ENCODE measurements at places on chromosomes 11 and 22.

- no peak for DNase-seq
Observed at GRCh38 chr11:133832991-133833897, 12.1 kb downstream of the SPATA19 start.

GRCh38 chr11:96257972-96258934 is 84.7 kb downstream of the MAML2 start:
- DNase-seq: peak; percentile 38

GRCh38 chr11:103497268-103497667 is 388.0 kb downstream of the DYNC2H1 start:
- no peak for DNase-seq

DNA sequence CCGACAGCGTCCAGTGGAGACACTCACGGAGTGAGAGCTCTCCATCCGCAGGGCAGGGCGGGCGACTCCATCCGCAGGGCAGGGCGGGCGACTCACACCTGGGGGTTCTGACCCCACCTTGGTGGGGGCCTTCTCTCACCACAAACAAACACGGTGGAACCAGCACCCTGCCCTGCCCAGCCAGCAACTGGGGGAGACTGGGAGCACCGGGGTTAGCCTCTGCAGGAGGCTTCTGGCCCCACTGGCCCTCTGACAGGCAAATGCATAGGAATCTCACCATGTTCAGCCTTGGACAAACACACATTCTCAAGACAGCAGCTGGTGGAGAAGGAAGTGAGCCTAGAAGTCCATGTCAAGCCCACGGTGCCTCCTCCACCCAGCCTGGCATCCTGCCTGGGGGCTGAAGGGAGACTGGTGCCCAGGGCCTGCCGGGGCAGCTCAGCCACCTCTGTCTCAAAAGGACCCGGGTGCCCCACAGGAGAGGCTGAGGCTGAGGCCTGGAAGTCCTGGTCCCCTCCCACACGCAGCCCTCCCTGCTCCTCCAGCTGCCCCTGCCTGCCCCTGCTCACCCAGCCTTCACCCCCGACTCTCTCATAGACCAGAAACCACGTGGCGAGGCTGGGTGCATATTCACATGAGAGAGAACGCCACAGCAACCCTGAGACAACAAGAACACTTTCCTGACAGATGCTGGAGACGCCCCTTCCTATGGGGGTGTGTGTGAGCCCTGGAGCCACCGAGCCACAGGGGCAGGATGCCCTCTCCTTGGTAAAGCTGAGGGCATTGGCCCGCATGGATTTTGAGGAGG is 98.4 kb upstream of the B3GAT1 start:
- no peak for DNase-seq

- DNase-seq: no peak
Observed at GRCh38 chr11:96875712-96876111, 485.9 kb downstream of the JRKL start.

DNA sequence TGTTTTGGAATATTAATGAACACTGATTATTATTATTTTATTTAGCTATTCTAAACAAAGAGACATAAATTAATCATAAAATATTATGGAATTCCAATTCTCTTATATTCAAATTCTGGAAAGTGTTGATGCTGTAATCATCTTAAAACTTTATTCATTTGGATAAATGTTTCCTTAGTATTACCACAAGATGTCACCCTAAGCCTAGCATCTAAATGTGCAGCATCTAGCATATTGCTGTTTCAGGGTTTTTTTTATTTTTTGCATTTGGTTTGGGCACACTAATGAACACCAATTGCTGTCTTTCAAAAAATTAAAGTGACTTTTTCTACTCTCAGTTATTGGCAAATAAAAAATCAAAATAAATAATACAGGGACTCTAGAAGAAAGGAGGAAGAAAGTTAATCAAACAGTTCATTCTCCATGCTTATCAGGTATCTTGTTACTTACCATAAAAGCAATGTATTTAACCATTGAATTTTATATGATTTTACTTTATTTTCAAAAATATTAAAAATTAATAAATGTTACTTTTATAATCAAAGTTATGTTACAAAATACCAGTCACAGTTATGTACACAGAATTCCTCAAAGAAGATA is 31.8 kb downstream of the DLG2 start:
- peak; percentile 63 for DNase-seq

DNA sequence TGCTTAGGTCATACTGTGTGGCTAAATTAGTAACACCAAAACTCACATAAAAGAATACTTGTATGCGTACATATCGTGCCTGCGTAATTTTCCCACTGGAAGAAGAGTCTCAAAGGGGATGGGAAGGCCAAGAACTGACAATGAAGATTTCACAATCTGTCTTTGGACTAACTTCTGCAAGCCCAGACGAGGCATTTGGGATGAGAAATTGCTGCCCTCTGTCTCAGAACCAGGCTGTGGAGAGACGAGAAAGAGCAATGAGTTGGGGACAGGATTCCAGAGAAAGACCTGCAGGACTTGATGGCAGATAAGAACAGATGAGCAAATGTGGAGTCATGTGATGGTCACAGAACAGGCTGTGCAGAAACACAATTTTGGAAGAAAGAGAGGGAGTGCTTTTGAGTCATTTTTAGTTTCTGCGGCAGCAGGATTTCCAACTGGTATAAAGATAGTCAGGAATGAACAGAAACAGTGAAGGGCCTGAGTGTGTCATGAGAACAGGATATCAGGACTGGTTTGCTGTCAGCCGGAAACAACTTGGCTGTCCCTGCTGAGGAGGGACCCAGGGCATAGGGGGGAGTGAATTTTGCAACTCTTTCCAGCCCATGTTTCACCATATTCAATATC is 82.7 kb upstream of the CTSC start:
- peak; percentile 87 for DNase-seq

GRCh38 chr22:25363474-25363873 is 144.0 kb downstream of the CRYBB2 start:
- DNase-seq: no peak

- no peak for DNase-seq
Observed at GRCh38 chr22:38300946-38301345, 16.3 kb downstream of the CSNK1E start.

DNA sequence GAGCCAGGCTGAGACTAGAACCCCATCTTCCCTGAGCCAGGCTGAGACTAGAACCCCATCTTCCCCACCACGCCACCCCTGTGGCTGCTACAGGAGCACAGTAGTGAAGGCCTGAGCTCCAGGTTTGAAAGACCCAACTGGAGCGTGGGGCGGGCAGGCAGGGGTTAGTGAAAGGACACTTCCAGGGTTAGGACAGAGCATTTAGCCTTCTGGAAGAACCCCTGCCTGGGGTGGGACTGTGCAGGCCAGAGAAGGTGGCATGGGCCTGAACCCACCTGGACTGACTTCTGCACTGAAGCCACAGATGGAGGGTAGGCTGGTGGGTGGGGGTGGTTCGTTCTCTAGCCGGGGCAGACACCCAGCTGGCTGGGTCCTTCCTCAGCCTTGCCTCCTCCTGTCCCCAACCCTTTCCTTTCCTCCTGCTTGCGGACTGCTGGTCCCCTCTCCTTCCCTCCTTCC is 24.1 kb downstream of the SUN2 start:
- DNase-seq: no peak

DNA sequence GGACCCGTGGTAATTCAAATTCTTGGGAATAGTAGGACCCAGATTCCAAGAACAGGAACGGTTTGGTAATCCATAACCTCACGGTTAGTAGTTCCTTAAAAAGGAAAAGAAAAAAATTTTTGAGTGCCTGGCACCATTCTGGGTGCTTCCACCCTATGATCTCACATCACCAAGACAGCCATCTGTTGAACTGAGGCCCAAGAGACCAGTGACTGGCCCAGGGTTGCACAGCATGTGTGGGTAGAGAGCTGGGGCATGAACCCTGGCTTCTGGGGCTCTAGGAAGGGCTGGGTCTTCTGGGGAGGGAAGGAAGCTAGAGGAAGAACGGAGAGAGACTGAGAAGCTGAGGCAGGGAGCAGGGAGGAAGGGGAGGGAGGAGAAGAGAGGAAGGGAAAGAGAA is 4.7 kb upstream of the SPI1 start:
- no peak for DNase-seq

DNA sequence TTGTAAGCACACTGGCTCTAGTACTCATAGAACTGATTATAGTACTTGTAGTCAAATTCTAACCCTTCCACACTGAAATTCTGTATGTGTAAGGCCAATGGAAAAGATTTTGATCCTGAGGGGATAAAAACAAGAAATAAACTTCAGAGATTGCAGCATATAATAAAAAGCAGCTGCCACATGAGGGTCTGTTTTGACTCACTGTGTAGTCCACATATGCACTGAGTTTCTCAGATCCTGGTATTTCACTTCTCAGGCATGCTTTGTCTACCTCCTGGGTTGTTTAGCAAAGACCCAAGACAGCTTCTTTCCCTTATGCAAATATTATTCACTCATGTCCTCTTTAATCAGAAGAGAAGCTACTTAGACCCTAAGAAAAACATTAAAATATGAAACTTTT is 71.1 kb upstream of the SLC5A12 start:
- no peak for DNase-seq

DNA sequence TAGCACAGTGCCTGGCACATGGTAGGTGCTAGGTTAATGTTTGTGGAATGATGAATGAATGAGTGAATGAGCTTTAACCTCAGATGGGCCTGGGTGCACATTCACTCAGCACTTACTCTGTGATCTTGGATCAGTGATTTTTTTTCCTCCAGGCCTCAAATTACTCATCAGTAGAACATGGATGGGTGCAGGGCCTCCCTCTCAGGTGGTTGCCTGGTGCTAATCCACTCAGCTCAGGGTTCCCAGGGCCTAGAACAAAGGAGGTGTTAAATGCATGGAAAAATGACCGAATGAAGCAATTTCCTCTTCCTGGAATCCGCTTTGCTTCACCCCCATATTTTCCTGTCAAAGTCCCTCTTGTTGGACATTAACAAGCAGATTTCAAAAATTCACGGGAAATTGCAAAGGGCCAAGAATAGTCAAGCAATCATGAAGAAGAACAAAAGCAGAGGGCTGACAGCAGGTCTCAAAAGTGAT is 93.5 kb downstream of the MYEOV start:
- DNase-seq: no peak

- DNase-seq: no peak
Observed at GRCh38 chr22:49525360-49525759, 302.3 kb downstream of the BRD1 start.

GRCh38 chr11:102850973-102851745 is 7.8 kb upstream of the MMP3 start:
- no peak for DNase-seq

DNA sequence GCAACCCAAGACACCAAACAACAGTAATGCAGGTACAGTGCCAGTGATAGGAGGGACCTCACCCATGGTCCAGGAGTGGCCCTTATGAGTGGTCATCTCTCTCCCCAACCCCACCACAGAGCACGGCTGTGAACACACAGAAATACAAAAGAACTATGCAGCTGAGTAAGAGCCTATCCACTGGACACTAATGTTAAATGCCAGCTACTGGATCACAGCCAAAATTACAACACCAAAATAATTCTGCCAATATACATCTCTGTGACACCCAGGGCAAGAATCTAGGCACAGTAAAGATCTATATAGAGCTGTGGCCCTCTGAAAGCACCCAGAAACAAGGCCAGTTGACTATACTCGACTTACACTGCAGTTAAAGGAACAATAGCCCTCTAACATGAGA is 22.8 kb upstream of the GPR83 start:
- DNase-seq: no peak

GRCh38 chr11:106961048-106961447 is 57.2 kb downstream of the GUCY1A2 start:
- no peak for DNase-seq

DNA sequence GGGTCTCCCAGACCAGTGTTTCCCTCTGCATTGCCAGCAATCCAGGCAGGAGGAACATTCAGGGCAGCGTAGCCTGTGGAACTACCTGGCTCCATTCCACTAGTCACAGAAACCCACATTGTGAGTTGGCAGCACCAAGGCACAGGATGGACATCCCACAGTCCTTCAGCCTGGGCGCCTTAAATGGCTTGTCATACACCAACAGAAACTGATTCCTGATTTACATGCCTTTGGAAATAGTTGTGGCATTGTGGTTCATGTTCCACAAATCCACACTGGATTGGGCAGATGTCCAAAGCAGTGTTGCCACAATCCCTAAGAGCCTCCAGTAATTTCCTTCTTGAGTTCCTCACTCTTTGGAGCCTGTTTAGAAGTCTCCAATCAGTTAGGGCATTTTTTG is 225.6 kb downstream of the BLID start:
- DNase-seq: no peak

GRCh38 chr11:73141031-73141308 is 1.1 kb downstream of the FCHSD2 start:
- peak; percentile 45 for DNase-seq

GRCh38 chr22:40177738-40178416 is at the start of gene TNRC6B:
TSS of gene TNRC6B (plus strand) at chr22:40177925. CDS start at chr22:40178136, 211 bp downstream.
- DNase-seq: peak; percentile 99

GRCh38 chr11:123371506-123372297 is 58.4 kb upstream of the GRAMD1B start:
- no peak for DNase-seq

DNA sequence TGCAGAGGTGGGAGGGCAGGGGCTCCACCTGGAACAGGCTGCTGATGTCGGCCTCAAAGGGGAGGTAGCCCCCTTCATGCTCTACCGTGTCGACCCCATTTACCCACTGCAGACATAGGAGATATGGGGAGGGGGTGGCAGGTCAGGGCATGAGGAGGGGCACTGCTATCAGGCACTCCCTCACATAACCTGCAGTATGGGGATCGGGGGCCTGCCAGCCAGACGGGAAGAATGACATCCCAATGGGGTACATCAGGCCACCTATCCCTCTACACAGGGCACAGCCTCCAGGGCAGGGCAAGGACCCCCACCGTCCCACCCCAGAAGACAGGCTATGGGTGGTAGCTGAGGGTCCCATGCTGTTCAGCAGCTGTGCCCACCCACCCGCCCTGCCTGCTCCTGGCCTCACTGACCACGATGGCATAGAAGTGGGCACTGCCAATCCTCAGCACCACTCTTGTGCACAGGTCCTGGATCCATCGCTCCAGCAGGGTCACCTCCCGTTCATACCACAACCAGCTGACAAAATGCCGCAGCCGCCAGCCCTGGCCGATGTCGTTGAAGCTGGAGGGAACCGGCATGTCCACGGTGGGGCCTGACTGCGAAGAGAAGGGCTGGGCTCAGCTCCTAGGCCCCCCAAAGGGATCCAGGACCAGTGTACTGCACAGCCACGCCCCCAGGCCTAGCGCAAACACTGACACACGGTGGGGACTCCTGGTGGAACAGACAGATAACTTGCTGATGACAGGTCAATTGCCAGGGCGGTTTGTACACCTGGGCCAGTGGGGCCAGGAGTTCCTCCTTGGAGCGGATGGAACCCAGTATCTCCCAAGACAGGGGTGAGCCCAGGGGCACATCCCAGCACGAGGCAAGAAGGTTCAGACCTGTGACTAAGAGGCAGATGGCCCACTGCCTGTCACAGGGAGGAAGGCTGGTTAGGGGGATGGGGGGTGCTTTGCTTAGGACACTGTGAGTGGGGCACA is 24.1 kb downstream of the RGL4 start:
- no peak for DNase-seq

DNA sequence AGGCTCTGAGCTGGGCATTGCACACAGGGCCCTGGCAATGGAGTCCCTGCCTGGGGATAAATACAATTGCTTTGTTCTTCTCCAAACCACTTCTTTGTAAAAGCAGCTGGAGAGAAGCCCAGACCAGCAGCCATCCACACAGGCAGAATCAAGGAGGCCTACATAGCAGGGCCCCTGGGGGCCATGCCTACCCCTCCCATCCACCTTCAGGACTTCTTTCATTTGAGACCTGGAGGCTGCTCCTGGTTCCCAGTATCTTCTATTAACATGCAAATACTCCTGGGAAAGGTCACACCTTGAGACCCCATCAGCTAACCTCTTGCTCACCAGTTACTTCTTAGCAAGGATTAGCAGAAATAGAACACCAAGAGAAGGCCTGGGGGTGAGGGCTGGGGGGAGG is 511.1 kb downstream of the SOX6 start:
- DNase-seq: no peak

GRCh38 chr11:2777386-2777785 is 77.6 kb upstream of the KCNQ1OT1 start:
- no peak for DNase-seq
